ENCODE measurements at places on chromosomes 12 and 14. TPM values are rescaled to one million over a fixed set of nuclear protein-coding genes. Genes with fewer than 3 reads are reported as not detected.
A peak's percentile ranks its signal among the peaks of the same experiment; 100 is the strongest.

DNA sequence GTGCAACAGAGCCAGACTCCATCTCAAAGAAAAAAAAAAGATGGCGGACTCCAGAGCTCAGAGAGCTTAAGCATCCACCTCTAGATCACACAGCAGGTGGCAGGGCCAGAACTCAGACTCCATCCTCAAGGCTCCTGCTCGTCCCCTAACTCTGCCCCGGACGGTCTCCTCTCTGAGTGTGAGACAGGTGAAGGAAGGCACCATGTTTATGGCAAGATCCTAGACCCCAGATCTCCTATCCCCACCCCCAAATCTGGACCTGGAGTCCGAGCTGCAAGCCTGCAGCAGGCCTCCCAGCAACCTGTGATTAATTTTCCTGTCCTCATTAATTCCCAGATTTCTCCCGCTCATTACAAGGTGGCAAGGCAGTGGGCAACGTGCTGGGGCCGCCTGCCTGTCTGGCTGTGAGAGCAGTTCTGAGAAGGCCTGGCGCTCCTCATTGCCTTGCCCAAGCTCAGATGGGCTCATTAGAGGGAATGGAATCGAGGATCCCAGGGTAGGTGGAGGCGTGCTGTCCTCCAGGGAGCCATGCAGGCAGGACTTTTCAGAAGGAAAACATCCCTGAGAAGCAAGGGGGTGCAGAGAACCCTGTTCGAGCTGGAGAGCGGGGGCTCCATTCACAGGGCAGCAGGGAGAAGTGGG, 296.6 kb upstream of the RTL1 start:
- H3K4me3 ChIP-seq, result no peak overlapping the region
- no peaks in the 10 kb centered on the region for H3K4me1 ChIP-seq
- H3K27ac ChIP-seq, result no peak overlapping the region
- peak; percentile 19 for DNase-seq
- no peaks in the 10 kb centered on the region for H3K27me3 ChIP-seq

DNA sequence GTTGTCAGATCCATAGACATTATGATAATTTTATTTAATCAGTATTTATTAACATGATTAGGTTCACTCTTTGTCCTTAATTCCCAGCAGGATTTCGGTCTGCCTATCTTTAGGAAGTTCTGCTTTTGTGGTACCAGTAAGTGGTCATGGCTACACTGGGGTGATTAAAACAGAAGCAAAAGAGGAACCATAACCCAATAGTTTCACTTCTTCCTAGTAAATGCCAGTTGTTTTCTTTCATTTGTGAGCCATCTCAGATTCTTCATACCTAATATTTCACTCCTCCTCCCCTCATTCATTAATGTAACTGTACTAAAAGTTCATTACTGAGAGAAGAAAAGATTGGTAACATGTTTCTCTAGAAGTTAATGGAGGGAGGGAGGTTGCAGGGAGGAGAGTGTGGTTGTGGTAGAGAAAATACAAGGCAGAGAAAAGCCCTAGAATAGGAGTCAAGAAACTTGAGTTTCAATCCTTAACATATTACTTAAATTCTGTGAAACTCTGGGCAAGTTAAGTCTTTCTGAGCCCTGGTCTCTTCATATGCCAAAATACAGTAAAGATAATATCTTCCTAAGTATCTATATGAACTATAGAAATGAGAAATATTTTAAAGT, 101.2 kb downstream of the PEBP1 start:
- no peak overlapping the region for H3K4me3 ChIP-seq
- DNase-seq, result no peak
- H3K36me3 ChIP-seq, result no peaks in the 10 kb centered on the region
- H3K4me1 ChIP-seq, result no peaks in the 10 kb centered on the region

BHLHE41 gene
- 6.4 TPM for total RNA-seq

DNA sequence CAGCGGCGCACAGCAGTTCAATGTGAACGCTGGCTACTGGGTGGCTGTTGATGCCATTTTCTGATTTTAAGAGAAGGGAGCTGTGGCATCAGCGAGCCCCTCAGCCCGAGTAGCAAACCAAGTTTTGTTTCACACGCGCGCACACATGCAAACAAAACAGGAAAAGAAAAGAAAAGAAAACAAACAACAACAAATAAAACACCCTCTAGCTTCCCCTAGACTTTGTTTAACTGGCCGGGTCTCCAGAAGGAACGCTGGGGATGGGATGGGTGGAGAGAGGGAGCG, 540 bp downstream of the PAX9 start:
- peaks cover 56% of the 10 kb centered on the region for H3K4me1 ChIP-seq
- no peaks in the 10 kb centered on the region for H3K36me3 ChIP-seq
- no peak for DNase-seq

GRCh38 chr12:48659863-48660262, 22.2 kb downstream of the KANSL2 start:
- no peak for DNase-seq
- no peaks in the 10 kb centered on the region for H3K27me3 ChIP-seq
- H3K36me3 ChIP-seq, result peaks cover 49% of the 10 kb centered on the region
- H3K4me1 ChIP-seq, result no peaks in the 10 kb centered on the region
- no peak overlapping the region for H3K27ac ChIP-seq

RDH5 gene
- 30.7 TPM for total RNA-seq

P2RX2 gene
- 0.36 TPM for total RNA-seq

- no peak for DNase-seq
- no peak overlapping the region for H3K27ac ChIP-seq
- H3K4me3 ChIP-seq, result no peak overlapping the region
- no peaks in the 10 kb centered on the region for H3K27me3 ChIP-seq
- H3K4me1 ChIP-seq, result no peaks in the 10 kb centered on the region
- H3K36me3 ChIP-seq, result no peaks in the 10 kb centered on the region
These were observed 6.9 kb upstream of the IFI27 start for GRCh38 chr14:94103554-94104150.

- H3K36me3 ChIP-seq, result no peaks in the 10 kb centered on the region
- no peaks in the 10 kb centered on the region for H3K27me3 ChIP-seq
- H3K4me3 ChIP-seq, result no peak overlapping the region
- no peaks in the 10 kb centered on the region for H3K4me1 ChIP-seq
- peak overlapping the region; percentile 17 for H3K27ac ChIP-seq
These were observed 12.9 kb downstream of the STXBP6 start for GRCh38 chr14:25037032-25037431.

GRCh38 chr14:23727566-23728335, 91.6 kb downstream of the DHRS2 start:
- no peaks in the 10 kb centered on the region for H3K36me3 ChIP-seq
- H3K4me1 ChIP-seq, result no peaks in the 10 kb centered on the region
- H3K4me3 ChIP-seq, result no peak overlapping the region
- no peak overlapping the region for H3K27ac ChIP-seq
- no peak for DNase-seq

DAD1 gene
- total RNA-seq, result 192 TPM

Measured in sigmoid colon (tissue), 7 donors.